T-helper 2 cell treated with Interferon-gamma antibody and Interleukin-4, amounts not matched to agents 5 μg/mL and 100 μg/mL, for 36 hours (primary cell): ENCODE measurements at places on chromosomes 13 and 19.

DNA sequence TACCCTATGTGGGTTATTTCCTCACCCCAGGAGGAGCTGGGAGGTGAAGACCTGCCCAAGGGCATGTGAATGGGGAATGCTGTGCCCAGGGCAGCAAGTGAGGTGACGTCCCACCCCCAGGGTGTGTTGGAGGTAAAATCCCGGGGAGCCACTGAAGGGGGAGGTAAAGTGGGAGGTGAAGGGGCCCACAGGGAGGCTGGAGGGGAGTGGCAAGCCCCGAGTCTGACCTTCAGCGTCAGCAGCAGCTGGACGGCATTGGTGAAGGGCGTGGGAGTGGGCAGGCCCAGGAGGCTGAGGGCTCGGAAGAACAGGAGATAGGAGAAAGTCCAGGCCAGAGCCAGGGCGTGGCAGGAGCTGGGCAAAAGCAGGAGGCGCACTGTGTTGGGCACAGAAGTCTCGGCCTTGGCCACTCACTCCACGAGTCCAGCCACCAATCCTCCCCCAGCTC, 2.4 kb downstream of the MBOAT7 start:
- peak overlapping the region; percentile 99 for H3K27ac ChIP-seq
- H3K4me1 ChIP-seq: peaks cover 25% of the 10 kb centered on the region
- DNase-seq: no peak
- no peaks in the 10 kb centered on the region for H3K27me3 ChIP-seq
- peak overlapping the region; percentile 92 for H3K4me3 ChIP-seq
- peaks cover 23% of the 10 kb centered on the region for H3K36me3 ChIP-seq

DNA sequence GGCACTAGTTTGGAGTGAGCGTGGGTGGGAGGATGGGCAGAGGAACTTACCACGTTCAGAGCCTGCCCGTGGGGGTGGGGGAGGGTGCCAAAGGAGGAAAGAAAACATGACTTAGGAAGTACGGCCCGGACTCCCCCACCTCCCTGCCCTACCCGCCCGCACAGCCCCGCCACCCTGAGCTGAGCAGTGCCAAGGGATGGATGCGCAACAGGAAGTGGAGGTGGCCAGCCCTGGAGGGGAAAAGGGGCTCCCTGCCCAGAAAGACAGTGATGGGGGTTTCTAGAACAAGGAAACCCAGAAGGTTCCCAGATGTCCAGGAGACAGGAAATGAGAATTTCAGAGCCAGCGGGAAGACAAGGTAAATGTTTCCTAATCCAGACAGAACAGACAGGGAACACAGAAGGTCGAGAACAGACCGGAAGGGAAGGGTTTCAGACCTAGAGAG, 6.3 kb downstream of the TEAD2 start:
- no peak overlapping the region for H3K27ac ChIP-seq
- H3K4me3 ChIP-seq: no peak overlapping the region
- no peaks in the 10 kb centered on the region for H3K36me3 ChIP-seq
- DNase-seq: no peak
- peaks cover 2% of the 10 kb centered on the region for H3K4me1 ChIP-seq

DNA sequence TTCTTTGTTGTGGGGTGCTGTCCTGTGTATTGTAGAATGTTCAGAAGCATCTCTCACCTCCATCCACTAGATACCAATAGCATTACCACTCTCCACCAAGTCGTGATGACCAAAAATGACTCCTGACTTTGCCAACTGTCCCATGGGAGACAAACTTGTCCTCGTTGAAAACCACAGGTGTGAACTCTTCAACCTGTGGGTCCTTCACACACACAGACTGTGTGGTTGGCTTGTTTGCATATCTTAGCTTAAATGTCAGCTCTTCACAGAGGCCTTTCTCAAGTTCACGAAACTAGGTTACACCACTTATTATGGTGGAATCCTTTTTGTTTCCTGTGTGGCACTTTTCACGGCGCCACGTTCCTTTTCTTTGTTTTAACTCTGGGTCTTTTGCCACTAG, 6.8 kb downstream of the GPC5 start:
- H3K4me1 ChIP-seq: no peaks in the 10 kb centered on the region
- no peaks in the 10 kb centered on the region for H3K36me3 ChIP-seq
- no peak overlapping the region for H3K4me3 ChIP-seq
- H3K27me3 ChIP-seq: peaks cover 51% of the 10 kb centered on the region
- no peak overlapping the region for H3K27ac ChIP-seq

DNA sequence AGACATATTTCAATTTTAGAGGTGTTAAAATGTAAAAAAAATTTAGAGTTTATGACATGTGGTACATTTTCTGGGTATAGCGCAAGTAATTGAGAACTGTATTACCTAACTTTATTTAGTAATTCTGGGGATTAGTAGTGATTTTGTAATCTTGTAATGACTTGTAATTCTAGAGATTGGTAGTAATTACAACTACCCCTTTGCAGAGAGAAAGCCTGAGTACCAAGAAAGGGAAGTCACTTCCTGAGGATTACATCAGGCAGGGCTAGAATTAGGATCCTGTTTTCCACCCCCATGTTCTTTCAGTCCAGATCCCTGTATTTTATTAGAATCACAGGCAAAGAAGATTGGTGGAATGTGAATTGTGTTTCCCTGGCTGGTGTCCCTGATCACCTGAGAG, 274.9 kb downstream of the KCNRG start:
- H3K36me3 ChIP-seq: no peaks in the 10 kb centered on the region
- H3K27ac ChIP-seq: no peak overlapping the region
- no peak overlapping the region for H3K4me3 ChIP-seq
- peaks cover 10% of the 10 kb centered on the region for H3K4me1 ChIP-seq

GRCh38 chr19:46654621-46655152, 6.3 kb downstream of the DACT3 start:
- no peaks in the 10 kb centered on the region for H3K36me3 ChIP-seq
- H3K27me3 ChIP-seq: peaks cover 43% of the 10 kb centered on the region
- H3K27ac ChIP-seq: no peak overlapping the region
- no peak for DNase-seq

- peaks cover 36% of the 10 kb centered on the region for H3K36me3 ChIP-seq
- no peak for DNase-seq
- peak overlapping the region; percentile 99 for H3K4me3 ChIP-seq
- no peaks in the 10 kb centered on the region for H3K27me3 ChIP-seq
- peak overlapping the region; percentile 91 for H3K27ac ChIP-seq
Observed at GRCh38 chr19:49472936-49473335, 1.1 kb upstream of the FLT3LG start.

DNA sequence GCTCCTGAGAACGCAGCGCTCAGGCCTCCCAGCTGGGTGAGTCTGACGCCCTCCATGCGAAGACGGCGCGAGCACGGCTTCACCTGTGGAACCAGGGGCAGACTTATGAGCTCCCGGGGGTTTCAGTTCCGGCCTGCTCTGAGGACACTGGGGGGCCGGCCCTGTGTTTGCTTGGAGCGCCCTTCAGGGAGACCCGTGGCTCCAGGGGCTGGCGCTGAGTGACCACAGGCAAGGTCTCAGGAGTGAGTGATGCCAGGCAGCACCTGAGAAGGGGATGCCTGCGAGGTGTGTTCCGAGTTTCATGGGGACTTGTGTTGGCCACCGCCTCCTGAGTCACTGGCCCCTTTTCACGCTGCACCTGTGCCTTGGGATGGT, 4.5 kb downstream of the MCF2L start:
- H3K36me3 ChIP-seq: peaks cover 2% of the 10 kb centered on the region
- H3K4me1 ChIP-seq: peaks cover 9% of the 10 kb centered on the region
- DNase-seq: no peak
- peaks cover 25% of the 10 kb centered on the region for H3K27me3 ChIP-seq
- H3K27ac ChIP-seq: no peak overlapping the region
- H3K4me3 ChIP-seq: no peak overlapping the region

- peaks cover 12% of the 10 kb centered on the region for H3K36me3 ChIP-seq
- no peaks in the 10 kb centered on the region for H3K27me3 ChIP-seq
- peak overlapping the region; percentile 48 for H3K4me3 ChIP-seq
- H3K4me1 ChIP-seq: peaks cover 12% of the 10 kb centered on the region
- no peak for DNase-seq
Observed at GRCh38 chr19:14166999-14167575, 30.7 kb upstream of the ASF1B start.

GRCh38 chr13:105908586-105908985, 626.9 kb downstream of the EFNB2 start:
- H3K4me3 ChIP-seq: peak overlapping the region; percentile 31
- H3K4me1 ChIP-seq: peaks cover 13% of the 10 kb centered on the region
- peaks cover 10% of the 10 kb centered on the region for H3K27me3 ChIP-seq
- H3K36me3 ChIP-seq: no peaks in the 10 kb centered on the region

DNA sequence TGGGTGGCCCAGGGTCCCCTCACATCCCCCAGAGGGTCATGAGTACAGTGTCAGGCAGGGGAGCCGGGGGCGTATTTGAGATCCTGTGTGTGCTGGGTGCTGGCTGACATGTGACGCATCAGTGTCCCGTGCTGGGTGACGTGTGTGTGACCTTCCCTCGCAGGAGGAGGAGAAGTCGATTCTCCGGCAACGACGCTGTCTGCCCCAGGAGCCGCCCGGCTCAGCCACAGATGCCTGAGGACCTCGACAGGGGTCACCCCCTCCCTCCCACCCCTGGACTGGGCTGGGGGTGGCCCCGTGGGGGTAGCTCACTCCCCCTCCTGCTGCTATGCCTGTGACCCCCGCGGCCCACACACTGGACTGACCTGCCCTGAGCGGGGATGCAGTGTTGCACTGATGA, 25.8 kb downstream of the PNPLA6 start:
- H3K27me3 ChIP-seq: no peaks in the 10 kb centered on the region
- no peaks in the 10 kb centered on the region for H3K4me1 ChIP-seq
- no peak overlapping the region for H3K4me3 ChIP-seq
- peaks cover 24% of the 10 kb centered on the region for H3K36me3 ChIP-seq
- no peak overlapping the region for H3K27ac ChIP-seq
- DNase-seq: no peak

DNA sequence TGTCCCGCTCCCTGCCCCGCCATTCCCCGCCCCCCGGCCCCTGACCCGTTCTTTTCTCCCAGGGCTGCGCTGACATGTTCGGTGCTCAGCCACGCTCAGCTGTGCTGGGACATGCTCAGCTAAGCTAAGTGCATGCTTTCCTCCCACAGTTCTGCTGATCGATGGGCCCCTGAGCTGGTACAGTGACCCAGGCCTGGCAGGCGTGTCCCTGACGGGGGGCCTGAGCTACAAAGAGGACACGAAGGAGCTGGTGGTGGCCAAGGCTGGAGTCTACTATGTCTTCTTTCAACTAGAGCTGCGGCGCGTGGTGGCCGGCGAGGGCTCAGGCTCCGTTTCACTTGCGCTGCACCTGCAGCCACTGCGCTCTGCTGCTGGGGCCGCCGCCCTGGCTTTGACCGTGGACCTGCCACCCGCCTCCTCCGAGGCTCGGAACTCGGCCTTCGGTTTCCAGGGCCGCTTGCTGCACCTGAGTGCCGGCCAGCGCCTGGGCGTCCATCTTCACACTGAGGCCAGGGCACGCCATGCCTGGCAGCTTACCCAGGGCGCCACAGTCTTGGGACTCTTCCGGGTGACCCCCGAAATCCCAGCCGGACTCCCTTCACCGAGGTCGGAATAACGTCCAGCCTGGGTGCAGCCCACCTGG, 3.7 kb downstream of the TNFSF9 start:
- H3K4me3 ChIP-seq: no peak overlapping the region
- H3K27ac ChIP-seq: no peak overlapping the region
- peaks cover 34% of the 10 kb centered on the region for H3K27me3 ChIP-seq

DNA sequence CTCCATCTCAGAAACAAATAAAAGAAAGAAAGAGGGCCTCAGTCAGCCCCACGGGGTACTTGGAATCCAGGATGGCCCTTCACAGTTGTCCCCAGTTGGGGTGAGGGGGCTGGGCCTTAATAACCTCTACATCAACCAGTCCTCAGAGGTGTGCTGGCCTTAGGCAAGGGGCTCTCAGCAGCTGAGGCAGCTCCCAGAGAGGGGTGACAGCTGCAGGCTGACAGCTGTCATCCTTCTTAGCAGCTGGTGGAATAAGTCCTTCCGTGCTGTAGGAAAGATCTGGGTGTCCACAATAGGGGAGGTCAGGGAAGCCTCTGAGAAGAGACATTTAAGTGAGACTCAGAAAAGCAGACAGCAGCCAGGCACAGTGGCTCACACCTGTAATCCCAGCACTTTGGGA, 7.4 kb downstream of the BCAM start:
- H3K27ac ChIP-seq: no peak overlapping the region
- no peaks in the 10 kb centered on the region for H3K36me3 ChIP-seq
- no peak for DNase-seq
- H3K4me3 ChIP-seq: no peak overlapping the region
- no peaks in the 10 kb centered on the region for H3K27me3 ChIP-seq

DNA sequence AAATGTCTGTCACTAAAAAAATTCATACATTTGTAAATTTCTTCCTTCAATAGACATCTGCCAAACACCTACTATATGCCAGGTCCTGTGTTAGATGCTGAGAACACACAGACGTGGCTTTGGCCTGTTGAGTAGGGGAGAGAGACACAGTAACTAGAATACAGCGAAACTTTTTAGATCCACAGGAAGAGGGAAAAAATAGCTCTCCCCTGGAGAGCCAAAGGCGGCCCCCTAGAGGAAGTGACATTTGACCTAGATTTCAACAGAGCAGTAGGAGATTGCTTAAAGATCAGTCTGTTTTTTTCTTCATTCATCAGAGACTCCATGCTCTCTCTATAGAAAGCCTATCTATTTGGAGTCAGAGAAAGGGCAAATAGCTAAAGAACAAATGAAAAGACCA, 11.3 kb downstream of the LCP1 start:
- peak overlapping the region; percentile 95 for H3K4me3 ChIP-seq
- peaks cover 79% of the 10 kb centered on the region for H3K36me3 ChIP-seq
- H3K4me1 ChIP-seq: peaks cover 92% of the 10 kb centered on the region

GRCh38 chr19:54526972-54527371, 24.3 kb downstream of the LAIR2 start:
- H3K4me3 ChIP-seq: no peak overlapping the region
- peaks cover 34% of the 10 kb centered on the region for H3K4me1 ChIP-seq
- no peak for DNase-seq
- no peaks in the 10 kb centered on the region for H3K27me3 ChIP-seq
- H3K27ac ChIP-seq: no peak overlapping the region

DNA sequence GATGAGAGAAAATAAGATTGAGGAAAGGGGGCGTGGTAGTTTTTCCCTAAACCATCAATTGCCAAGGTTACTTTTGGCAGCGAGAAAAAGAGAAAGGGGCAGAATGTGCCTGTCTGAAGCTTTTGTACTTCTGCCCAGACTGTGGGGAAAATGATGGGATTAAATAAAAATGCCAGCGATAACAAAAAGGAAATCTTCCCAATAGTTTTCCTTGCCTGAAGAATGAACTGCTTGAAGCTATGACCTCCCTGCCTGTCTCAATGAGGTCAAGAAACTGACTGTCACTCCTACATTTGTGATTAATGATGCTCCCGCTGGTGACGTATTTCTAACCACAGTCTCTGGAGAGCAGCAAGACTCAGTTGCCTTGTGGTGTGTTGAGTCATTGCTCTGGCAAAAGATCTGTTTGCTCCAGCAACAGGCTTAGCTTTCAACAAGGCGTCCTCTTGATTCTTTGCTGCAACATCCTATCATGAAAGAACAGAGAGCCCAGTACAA, 1051.5 kb downstream of the DIAPH3 start:
- H3K4me1 ChIP-seq: no peaks in the 10 kb centered on the region
- no peak overlapping the region for H3K27ac ChIP-seq
- no peaks in the 10 kb centered on the region for H3K27me3 ChIP-seq
- no peak for DNase-seq
- no peaks in the 10 kb centered on the region for H3K36me3 ChIP-seq
- no peak overlapping the region for H3K4me3 ChIP-seq

GRCh38 chr13:19158006-19158405, 23.6 kb downstream of the TUBA3C start:
- DNase-seq: no peak
- no peaks in the 10 kb centered on the region for H3K4me1 ChIP-seq
- no peaks in the 10 kb centered on the region for H3K27me3 ChIP-seq

- H3K27ac ChIP-seq: no peak overlapping the region
- no peak for DNase-seq
- no peaks in the 10 kb centered on the region for H3K4me1 ChIP-seq
Observed at GRCh38 chr13:94842901-94843300, 130.6 kb upstream of the SOX21 start.

- H3K27me3 ChIP-seq: no peaks in the 10 kb centered on the region
- no peak for DNase-seq
- H3K36me3 ChIP-seq: peaks cover 26% of the 10 kb centered on the region
- peak overlapping the region; percentile 87 for H3K27ac ChIP-seq
- H3K4me1 ChIP-seq: peaks cover 5% of the 10 kb centered on the region
Observed at GRCh38 chr19:2040647-2041432, 10.2 kb downstream of the MKNK2 start.
